ENCODE measurements at places on chromosomes 13 and 19.

DNA sequence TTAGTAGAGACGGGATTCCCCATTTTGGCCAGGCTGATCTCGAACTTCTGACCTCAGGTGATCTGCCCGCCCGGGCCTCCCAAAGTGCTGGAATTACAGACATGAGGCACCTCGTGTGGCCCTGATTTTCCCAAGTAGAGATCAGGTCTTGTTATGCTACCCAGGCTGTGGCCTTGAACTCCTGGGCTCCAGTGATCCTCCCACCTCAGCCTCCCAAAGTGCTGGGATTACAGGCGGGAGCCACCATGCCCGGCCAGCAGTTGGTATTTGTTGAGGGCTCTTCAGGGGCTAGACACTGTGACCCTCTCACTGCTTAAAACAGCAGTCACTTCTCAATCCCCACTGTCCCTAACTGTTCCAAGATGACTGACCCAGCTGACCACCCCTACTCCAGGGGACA, 8.5 kb upstream of the ELAVL3 start:
- DNase-seq: no peak

GRCh38 chr13:97057176-97057575, 62.9 kb upstream of the OXGR1 start:
- no peak for DNase-seq

DNA sequence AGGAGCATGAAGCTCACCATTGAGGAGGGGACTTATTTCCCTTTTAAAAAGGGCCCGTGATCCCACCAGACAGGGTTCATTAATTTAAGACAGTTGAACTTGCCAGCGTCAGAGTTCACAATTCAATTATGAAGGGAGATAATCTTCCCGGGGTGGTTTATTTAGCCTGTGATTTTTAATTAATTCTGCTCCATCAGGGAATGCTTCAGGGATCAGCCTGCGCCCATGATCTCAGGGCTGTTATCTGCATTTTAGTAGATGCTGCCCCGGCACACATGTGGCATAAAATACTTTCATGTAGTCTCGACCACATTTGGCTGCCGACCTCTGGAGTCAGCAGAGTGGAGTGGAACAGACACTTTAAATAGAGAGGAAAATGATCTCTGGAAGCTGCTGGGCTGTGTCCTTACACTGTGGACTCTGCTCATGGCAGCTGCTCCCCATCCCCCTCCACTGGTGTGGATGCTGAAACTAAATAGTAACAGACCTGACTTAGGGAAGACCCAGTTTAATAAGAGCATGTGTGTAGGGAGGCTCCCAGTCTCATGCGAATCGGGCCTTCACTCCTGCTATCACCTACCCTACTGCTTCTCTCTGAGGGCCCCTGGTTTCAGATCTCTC, 256.9 kb downstream of the TEX29 start:
- DNase-seq: no peak

DNA sequence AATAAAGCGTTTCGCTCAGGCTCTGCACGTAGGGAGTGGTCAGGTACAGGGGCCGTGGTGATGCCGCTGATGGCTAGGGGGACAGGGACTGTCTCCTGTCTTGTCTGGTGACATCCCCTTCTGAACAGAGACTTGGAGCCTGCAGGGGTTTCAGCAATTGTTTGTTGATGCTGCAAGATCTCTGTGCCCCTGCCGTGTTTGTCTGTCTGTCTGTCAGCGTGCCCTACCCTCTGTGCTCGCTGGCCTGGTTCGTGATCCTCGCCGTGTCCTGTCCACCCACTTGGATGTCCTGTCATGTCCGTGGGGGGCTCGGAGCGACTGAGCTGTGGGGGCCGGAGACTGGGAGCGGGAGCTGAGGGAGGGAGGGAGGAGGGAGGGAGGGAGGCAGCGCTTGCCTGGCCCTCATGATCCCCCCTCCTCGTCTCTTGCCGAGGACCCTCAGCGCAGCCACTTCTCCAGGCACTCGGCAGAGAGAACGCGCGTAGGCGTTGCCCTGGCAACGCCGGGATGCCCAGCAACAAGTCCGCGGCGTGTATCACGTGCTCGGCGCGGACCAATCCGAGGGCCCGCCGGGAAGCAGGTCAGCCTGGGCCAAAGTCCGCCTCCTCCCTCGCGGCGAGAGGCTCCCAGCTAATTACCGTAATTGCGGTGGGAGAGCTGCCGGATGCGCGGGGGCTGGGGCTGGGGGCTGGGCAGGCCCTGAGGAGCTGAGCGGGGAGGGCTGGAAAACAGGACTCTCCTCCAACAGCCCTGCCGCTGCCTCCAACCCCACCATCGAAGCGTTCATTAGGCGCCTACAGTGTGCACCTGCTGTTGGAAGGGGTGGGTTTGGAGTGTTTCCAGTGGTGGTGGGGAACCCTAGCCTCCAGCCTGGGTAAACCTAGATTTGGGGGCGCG, 31.9 kb upstream of the FEM1A start:
- peak; percentile 36 for DNase-seq

- DNase-seq: no peak
These were observed 30.3 kb downstream of the USPL1 start for GRCh38 chr13:30647824-30648521.

- DNase-seq: no peak
These were observed 35.7 kb upstream of the TPM4 start for GRCh38 chr19:16040642-16041041.

- DNase-seq: no peak
These were observed 17.7 kb downstream of the CKM start for GRCh38 chr19:45305007-45305406.

- DNase-seq: no peak
These were observed 7.3 kb downstream of the FGF22 start for GRCh38 chr19:646779-647565.

DNA sequence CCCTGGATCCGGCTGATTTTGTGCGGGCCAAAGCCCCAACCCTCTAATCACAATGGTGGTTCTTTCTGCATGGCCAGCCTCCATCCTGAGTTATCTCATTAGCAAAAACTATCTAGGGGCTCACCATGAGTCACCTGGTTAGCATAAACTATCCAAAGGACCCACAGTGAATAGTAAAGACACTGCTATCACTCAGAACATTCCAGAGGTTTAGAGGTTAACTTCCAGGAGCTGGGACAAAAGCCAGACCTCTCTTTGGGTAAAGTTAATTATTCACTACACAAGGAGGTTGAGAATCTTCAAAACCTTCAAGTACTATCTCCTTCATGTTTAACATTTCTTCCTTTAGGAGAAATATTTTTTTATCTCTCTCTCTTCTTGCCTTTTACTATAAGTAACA, 18.8 kb upstream of the PPP5C start:
- DNase-seq: no peak

DNA sequence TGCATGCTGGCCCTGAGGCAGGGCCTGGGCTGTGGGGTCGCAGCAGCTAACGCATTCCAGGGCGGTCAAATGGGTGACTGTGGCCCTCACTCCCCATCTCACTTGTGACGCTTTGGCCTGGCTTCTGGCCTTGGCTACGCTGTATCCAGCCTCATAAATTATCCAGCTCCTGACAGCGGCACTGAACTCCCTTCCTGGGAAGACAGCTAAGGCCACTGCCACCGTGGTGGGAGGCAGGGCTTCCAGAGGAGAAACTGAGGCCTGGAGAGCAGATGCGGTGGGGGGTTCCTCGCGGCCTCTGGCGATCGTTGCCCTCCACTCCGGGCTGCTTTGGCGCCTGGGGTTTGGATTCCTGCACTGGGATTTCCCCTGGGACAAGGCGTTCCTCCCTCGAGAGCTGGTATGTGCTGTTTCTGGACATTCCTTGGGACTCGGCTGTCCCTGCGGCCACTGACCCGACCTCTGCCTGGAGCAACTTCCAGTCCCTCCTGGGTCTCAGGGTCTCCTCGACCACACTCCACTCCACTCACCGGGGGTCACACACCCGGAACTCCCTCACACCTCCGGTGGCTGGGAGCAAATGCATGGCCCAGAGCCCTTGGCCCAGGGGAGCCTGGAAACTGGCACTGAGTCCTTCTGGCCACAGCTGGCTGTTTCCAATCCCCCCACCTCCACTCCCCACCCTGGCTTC, 3.4 kb downstream of the TBXA2R start:
- no peak for DNase-seq

GRCh38 chr13:41137241-41137640, 4.6 kb upstream of the KBTBD6 start:
- peak; percentile 99 for DNase-seq

GRCh38 chr19:51016798-51017683, 2.5 kb downstream of the KLK10 start:
- DNase-seq: peak; percentile 75

GRCh38 chr19:23070353-23071146, 46.3 kb upstream of the ZNF730 start:
- DNase-seq: no peak

DNA sequence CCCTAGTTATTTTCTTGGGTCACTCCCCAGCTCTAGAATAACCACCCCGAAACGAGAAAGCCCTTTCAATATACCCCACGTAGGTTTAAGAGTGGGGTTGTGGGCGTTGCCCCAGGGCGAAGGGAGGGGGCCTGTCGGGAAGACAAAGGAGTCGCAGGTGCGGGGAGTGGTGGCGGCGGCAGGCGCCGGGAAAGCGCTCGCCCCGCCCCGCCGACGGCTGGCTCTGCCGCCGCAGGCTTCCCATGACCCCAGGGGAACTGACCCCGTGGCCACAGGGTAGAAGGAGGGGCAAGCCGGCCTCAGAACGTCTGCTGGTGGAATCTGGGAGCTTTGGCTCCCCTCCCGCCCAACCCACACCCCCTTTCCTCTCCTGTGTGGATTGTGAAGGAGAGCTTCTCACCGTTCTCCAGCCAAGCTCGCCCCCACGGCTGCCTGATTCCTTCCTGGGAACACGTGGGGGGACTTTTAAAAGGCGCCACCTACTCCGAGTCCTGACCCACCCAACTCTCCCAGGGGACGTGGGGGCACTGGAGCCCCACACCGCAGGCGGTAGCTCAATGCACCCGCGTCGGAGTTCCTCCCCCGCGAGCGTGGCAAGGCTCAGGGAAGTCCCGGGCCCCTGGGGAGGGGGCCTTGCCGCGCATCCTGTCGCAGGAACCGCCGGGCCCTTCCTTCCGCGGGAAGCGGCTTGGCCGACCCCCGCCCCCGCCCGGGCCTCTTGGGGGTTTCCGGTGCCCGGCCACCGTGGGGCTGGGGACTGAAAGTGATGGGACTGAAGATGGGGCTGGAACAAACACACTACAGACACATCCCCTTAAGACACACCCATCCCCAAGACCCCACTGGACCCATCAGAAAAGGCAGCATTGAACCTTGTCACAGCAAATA, 5.5 kb downstream of the IER2 start:
- DNase-seq: no peak

GRCh38 chr13:66076417-66076816, 1153.7 kb downstream of the PCDH9 start:
- peak; percentile 23 for DNase-seq

DNA sequence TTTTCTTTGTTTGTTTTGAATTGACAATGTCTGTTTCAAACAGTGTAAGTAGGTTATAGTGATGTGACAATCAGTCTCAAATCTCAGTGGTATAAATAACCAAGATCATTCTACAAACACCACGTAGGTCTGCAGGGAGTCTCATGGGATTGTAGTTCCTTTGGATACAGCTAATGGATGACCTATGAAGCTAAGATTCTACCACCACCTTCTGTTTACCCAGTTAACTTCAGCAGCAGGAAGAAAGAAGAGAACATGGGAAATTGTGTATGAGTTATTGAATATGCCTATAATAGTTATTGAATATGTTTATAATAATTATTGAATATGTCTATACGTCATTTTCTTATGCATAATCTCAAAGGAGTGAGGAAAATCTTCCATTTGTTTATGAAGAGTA, 63.9 kb upstream of the SLITRK5 start:
- no peak for DNase-seq

- DNase-seq: no peak
These were observed 1075.0 kb downstream of the DIAPH3 start for GRCh38 chr13:59088716-59089115.

GRCh38 chr13:59954601-59955000, 209.1 kb downstream of the DIAPH3 start:
- no peak for DNase-seq

DNA sequence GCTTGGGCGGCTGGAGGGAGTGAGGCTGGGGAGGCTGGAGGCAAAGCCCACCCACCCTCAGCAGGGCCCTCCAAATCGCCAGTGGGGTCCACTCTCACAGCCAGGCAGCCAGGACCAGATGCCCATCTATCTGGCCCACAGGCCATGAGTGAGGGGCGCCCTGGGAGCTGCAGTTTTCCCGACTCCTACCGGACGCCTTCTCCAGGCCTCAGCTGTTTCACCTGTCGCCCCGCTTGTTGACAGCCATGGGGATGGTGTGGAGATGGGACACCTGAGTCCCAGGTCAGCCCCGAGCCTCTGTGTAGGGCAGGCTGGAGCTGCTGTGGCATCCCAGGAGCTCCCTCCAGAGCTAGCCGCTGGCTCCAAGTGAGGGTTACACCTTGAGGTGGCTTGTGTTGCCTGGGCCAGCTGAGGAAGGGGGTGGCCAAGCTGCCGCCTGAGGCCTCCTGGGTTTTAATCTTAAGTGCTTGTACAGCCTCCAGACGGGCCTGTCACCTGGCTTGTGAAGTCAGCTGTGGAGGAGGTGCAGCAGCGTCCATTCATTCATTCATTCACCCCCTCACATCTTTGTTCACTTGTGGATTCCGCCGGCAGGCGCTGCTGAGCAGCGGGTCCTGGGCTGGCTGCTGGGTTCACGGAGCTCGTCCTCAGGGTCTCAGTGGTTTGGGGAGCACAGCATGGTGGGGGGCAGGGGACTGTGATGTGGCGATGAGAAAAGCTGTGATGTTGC, 52.0 kb downstream of the COMP start:
- no peak for DNase-seq

GRCh38 chr19:36707134-36707533, 19.7 kb downstream of the ZNF567 start:
- DNase-seq: no peak

DNA sequence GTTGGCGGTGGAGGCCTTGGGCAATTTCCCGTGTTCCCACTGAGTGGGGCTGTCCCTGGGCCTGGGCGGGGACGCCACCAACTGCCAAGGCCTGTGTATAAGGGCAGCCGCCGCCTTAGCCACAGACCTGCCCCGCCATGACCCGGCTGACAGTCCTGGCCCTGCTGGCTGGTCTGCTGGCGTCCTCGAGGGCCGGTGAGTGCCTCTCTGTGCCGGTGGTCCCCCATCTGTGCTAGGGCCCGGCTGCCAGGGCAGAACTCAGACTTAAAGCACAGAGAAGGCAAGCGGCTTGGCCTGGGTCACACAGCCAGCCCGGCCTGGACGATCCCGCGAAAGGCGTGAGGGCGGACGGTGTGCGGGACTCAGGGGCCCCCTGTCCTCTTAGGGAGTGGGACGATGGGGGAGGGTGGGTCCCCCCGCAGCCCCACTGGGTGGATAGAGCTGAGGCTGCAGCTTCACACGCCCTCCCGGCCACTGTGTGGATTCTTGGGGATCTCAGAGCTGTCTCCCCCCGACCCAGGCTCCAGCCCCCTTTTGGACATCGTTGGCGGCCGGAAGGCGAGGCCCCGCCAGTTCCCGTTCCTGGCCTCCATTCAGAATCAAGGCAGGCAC, at the start of gene AZU1:
AZU1 (plus strand) TSS at position 128 of the 612 bp plus-strand sequence; CDS start at position 138, 10 bp downstream.
- DNase-seq: no peak

- DNase-seq: no peak
These were observed 128.3 kb downstream of the URI1 start for GRCh38 chr19:30070198-30070967.

- no peak for DNase-seq
These were observed 32.2 kb downstream of the TMEM255B start for GRCh38 chr13:113791226-113791625.

GRCh38 chr13:63741029-63741813, 2325.6 kb upstream of the PCDH20 start:
- no peak for DNase-seq

GRCh38 chr13:113551081-113552000, 33.2 kb upstream of the TFDP1 start:
- DNase-seq: no peak

- DNase-seq: no peak
These were observed 147.1 kb downstream of the MTUS2 start for GRCh38 chr13:28967029-28967915.
